GM19239 (cell line): ENCODE measurements at places on chromosomes 4 and X.

DNA sequence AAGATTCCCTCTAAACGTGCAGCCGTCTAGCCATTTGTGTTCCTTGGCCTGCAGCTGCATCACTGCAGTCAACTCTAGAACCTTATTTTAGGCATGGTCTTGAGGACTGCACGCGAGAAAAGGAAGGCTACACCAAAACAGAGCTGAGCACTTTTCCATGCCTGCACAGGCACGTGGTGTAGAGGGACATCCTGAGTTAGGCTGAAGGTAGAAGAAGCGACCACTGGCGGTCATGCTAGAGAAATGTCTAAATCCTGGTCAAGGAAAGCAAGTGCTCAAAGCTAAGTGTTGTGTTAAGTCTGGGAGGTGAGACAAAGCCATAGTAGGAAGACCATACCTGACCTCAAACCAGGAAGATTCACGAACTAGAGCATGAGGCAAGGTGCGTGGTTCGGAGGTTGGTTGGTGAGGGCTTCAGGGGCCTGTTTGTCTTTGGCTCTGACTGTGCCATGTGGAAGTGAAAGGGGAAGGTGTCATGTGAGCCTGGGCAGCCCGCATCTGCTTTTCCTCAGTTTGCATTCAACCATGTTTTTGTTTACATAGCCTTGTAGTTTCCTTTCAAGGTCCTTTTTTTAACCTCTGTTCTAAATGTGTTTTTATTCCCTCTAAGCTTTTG, 203.8 kb downstream of the AASDH start:
- no peak for DNase-seq

DNA sequence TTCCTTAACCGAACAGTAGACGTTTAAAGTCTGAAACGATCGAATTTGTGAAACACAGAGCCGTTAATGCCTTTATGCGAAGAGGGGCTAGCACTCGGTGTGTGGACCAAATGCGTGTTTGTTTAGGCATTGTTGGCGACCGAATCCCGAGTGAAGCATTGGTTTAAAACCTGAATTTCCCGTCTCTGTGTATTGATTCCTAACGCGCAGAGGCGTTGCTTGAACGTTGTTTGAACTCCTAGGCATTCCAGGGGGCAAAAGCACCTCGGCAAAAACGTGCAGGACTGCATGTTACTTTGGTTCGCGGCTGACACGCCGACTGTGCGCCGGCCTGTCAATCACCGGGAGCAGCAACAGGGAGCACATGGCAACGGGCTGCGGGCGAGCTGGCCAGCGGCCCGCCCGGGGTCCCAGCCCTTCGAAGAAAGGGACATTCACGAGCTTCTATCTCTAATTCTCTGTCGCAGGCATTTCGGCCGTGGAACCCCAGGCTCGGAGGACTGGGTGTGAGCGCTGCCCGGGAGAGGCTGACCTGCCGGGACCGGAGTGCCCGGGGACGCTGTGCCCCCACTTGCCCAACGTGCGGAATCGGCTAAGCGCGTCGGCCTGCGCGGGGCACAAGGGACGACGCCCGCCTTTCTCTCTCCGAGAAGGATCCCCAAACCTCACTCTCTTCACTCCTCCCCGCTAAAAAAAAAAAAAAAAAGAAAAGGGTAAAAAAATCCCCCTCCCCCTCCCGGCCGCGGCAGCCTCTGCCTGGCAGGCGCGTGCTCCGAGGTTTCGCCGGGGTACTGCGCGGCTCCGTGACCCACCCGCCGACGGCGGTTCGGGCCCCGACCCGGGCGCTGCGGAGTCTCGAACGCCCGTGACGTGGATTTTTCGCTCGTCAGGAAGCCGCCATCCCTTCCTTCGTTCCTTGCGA, 810 bp downstream of the SPRY1 start:
- no peak for DNase-seq

DNA sequence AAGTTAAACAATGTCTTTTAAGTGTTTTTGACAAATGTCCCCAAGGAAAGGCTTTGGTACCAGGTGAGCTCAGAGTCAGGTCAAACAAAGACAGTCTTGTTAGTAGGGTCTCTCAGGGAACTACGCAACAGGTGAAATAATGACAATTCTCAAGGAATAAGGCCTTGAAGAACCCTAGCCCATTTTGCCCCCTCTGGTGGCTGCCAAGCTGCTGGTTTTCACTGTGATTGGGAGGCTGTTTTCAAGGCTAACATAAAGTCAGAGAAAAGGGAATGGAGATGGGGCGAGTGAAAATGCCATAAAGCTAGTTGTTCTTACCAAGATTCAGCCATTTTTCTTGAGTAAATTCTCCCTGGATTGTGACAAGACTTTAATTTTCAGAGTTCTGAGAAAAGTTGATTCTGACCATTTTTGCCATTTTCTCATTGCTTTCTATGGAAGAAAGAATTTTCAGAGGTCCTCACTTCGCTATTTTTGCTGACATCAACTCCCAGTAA, 58.7 kb downstream of the RWDD4 start:
- DNase-seq = no peak

- DNase-seq = no peak
Measured at GRCh38 chr4:83759611-83760010, 223.7 kb downstream of the GPAT3 start.

DNA sequence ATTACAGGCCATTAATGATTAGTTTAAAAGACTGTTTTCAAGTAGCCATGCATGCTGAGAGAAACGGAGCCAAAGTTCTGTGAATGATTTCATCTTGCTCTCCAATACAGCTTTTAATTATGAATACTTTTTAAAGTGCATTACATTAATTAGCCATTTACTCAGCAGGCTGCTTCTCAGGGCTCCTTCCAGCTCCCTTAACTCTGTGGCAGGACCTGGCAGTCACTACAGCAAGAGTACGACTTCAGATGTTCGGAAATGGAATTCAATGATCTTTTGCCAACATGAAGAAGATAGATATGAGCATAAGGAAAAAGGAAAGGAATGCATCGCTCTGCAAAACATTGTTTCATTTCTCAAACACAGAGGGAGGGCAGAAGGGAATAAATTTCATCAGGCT, 987.2 kb downstream of the PDHA2 start:
- DNase-seq = no peak

- DNase-seq = no peak
Measured at GRCh38 chrX:134371133-134371532, 88.8 kb upstream of the HPRT1 start.

GRCh38 chr4:28436191-28437080, 1575.8 kb downstream of the STIM2 start:
- no peak for DNase-seq

GRCh38 chr4:133062851-133063250, 86.2 kb upstream of the PCDH10 start:
- no peak for DNase-seq

DNA sequence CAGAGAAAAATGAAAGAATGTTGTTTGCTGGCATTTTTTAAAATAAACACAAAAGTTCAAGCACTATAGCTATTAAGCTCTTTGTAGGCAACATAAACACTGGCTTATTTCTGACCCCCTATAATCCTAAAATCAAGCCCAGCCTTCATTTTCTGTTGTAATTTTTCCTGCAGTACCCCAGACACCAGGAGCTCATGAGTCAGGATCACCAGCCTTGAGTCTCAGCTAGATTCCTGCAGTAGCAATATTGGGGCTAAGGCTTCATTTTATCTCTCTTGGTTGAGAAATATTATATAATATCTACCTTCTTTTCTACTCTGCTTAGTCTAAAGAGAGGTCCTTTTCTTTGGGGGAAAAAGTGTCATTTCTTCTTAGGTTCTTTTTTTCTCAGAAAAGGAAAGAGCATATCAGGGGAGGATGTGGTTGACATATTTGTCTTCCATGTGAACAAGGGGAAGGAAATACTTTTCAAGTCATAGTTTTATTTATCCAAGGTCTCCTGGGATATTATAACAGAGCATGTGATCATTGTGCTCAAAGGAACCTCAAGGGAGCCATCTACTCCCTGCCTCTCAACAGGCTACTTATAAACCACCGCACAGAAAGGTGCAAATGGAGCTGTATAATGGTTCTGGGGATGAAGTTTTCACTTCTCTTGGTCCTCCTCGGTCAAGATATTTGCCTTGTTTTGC, 678.3 kb upstream of the NR3C2 start:
- no peak for DNase-seq

DNA sequence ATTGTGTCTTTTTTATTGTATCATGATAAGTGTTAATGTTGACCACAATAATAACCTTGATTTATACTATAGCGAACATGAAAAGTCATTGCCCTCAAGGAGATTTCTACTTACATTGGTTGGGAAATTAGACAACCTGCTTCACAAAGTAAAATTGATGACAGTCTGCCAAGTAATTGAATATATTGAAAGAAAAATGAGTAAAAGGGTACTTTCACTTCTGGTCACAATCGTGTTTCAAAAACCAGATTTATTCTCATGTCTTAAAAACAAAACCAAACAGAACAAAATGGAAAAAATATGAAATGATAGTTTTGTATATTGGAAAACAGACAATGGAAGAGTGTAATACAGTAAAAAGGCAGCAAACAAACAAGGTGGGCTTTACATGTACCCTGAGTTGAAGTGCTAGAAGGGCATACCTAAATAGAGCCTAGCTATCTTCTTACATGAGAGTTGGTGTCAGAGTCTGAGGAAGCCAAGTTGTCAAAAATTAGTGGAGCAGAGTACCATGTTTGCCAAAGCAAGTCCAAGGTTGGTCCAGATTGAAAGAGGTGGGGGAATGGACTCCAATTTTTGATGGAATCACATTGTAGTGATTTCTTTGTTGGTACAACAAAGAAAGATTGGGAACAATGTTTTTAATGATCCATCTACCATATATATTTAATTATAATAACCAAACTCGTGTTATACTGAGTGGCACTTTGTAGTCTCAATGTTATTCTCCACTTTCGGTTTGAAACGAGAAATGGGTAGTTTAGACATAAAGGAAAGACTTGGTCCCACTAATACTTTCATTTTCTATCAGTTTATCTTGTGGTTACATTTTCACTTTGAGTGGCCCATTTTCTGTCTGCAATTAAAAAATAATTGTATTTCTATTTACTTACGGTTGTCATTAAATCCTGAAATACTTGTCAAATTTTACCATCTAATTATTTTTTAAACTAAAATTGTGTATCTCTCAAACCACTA, 775.6 kb downstream of the STIM2 start:
- DNase-seq = no peak
